Karpas-422 (cell line): ENCODE measurements at places on chromosomes 2 and 18. TPM values are rescaled to one million over a fixed set of nuclear protein-coding genes. Genes with fewer than 3 reads are reported as not detected.

- peak; percentile 67 for DNase-seq
Observed at GRCh38 chr2:65053199-65053598, 3.0 kb upstream of the CEP68 start.

DNA sequence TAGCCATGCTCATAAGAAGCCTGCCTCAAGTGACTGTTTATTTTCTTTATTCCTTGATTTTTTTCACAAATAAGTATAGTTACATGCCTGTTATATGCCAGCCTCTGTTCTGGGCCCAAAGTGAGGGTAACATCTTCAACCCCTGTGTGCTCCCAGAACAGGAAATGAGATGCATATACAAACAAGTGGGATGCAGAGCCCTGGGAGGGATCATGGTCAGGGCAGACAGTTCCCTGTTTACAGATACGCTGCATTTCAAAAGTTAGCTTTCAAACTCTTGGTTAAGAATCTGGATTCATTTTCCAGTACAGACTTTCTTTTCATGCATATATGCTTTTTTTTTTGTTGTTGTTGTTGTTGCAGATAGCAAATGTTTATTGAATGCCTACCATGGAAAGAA lies 24.4 kb downstream of the GPR39 start:
- DNase-seq = no peak

Gene TRIM54
- not detected in 2 replicates for total RNA-seq

DNA sequence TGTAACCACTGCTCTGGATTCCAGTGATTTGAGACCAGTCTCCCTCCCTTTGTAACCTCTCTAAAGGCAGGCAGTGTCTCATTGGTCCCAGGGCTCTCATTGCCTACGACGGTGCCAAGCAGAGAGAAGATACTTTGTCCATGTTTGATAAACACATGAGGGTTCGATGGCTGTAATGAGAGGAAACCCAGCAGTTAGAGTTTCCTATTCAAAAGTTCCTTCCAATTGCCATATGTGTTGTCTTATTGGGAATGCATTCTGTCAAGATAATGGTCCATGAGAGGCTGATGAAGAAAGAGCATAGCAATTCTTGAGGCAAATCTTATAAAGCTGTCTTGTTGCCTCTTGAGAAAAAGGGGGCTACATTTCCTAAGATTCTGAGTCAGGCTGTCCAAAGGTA lies 292.5 kb downstream of the LRRTM1 start:
- DNase-seq = no peak

GRCh38 chr2:129741623-129742022 lies 237.8 kb upstream of the RAB6C start:
- no peak for DNase-seq

GRCh38 chr2:45280794-45281193 lies 271.5 kb upstream of the SIX2 start:
- no peak for DNase-seq

GRCh38 chr2:68435615-68436014 lies 31.5 kb downstream of the FBXO48 start:
- no peak for DNase-seq

- no peak for DNase-seq
Observed at GRCh38 chr2:153986488-153987229, 114.9 kb downstream of the GALNT13 start.

Gene PLGLB2
- 3.2 and 11.1 TPM in 2 replicates for total RNA-seq

DNA sequence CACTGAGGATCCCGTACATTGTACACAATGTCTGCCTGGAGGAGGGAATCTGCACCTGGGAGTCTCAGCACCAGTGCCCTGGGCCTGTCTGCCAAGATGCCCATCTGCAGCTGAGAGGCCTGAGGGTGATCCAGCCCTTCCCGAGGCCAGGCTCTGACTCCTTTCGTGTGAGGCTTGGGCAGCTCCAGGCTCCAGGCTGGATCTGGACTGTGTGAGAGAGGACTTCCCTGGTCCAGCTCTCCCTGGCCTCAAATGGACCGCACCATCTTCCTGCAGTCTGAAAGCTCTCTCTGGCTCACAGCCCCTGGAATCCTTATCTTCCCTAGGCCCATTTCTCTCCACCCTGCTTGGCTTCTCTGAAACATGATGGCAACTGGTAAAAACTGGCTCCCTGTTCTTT lies 324.6 kb downstream of the DYSF start:
- no peak for DNase-seq

DNA sequence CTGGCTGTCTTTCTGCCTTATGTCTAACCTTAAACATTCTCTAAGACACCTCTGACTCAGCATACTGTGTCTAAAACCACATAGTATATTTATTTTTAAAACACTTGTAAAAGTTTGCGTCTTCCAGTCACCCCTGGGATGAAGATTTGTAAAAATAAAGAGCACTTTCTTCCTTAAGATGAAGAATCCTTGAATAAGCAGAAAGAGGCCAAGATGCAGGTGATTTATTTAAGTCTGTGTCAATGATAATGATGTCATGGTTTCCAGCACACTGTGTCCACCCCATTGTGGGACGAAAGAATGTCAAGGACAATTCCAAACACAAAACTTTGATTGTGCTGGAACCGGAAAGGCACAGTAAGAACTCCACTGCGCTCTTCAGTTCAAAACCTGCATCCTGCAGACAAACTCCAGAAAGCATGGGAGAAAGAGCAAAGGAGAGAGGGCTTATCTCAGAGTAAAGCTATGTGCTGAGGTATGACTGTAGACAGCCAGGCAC lies 92.9 kb downstream of the ZEB2 start:
- DNase-seq = no peak

Gene MAP3K19
- not detected in 2 replicates for total RNA-seq

Gene EGR4
- total RNA-seq = 0.14 and 0.75 TPM in 2 replicates

Gene UGT1A9
- total RNA-seq = not detected in 2 replicates

GRCh38 chr18:3207565-3207964 lies 12.2 kb downstream of the MYOM1 start:
- DNase-seq = no peak

DNA sequence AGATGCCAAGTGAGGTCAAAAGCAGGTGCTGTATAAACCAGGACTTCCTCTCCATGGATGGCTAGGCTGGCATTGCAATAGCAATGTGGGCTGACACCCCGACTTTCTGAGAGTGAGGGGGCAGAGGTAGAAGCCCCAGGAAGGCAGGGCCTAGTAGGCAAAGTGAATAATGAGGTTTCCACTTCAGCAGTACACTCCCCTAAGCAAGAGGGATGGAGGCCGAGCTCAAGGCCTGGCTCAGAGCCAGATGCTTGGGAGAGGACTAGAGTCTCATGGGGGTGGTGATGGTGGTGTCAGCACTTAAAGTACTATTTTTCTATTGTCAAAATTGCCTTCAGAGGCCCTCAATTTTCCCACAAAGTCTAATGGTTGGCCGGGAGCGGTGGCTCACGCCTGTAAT lies 41.6 kb upstream of the HK2 start:
- no peak for DNase-seq

DNA sequence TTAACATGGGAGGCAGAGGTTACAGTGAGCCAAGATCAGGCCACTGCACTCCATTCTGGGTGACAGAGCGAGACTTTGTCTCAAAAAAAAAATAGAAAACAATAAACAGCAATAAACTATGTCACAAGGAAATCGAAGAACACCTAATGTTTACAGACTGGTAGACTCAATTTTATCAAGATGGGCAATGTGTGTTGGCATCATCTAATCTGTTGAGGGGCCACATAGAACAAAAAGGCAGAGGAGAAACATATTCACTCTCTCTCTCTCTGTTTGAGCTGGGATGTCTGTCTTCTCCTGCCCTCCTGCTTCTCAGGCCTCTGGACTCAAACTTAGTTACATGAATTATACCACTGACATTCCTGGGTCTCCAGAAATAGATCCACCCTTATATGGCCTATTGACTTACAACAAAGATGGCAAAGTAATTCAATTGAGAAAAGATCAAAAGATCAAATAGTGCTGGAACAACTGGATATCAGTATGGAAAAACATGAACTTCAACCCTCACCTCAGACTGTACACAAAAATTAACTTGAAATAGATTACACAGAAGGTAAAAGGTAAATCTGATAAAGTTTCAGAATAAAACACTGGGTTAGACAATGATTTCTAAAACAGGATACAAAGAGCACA lies 703.8 kb upstream of the CRIM1 start:
- no peak for DNase-seq

DNA sequence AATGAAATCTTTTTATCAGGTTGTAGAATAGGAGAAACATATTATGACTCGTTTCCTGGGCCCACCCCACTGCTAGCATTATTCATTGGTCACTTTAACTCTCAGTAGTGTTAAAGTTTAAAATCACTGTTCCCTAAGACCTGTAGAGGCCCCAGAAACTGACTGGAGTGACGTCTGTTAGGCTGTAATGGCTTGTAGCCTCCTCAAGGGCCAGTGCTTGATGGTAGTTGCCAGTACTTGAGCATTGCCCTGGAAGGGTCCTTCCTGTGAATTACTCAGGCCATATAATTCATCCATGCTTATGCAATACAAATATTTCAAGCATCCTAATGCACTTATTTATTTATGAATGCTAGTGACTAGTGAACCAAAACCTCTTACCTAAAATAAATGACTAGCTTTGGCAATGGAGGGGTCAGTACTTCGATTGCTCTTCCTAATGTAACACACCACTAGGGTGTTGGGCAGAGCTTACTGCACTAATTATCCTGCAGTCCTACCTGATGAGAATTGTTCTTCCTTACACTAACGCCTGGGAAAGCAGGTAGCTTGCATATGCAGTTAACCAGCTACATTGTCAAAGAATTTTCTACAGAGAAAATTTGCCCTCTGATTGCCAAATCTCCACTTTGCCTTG lies 31.2 kb downstream of the ARHGAP25 start:
- peak; percentile 80 for DNase-seq

- DNase-seq = no peak
Observed at GRCh38 chr2:148860037-148860436, 15.0 kb upstream of the KIF5C start.

GRCh38 chr2:8159966-8160603 lies 521.8 kb upstream of the ID2 start:
- DNase-seq = no peak

Gene ACMSD
- not detected in 2 replicates for total RNA-seq

Gene VWA3B
- not detected in 2 replicates for total RNA-seq

DNA sequence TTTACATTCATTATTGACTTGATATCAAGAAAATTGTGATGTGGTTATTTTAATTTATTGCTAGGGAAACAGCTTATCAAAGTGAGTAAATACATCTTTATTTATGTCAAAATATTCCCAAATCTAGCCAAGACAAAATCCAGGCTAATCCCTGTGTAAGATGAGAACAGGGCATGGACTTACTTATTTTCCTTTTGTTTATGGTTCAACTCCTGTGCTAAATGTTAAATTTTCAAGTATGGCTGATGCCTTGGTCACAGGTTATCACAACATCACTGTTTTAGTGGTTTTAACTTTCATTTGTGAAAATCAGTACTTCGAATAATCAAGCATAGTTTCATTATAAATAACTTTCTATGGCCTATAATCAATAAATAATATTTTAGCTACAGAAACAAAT lies 657.0 kb upstream of the SYT4 start:
- DNase-seq = no peak

Gene UGT1A5
- total RNA-seq = not detected in 2 replicates
